ENCODE measurements at places on chromosomes 13 and 19. TPM values are rescaled to one million over a fixed set of nuclear protein-coding genes. Genes with fewer than 3 reads are reported as not detected.
A peak's percentile ranks its signal among the peaks of the same experiment; 100 is the strongest.

The SYNGR4 gene
- not detected for total RNA-seq

DNA sequence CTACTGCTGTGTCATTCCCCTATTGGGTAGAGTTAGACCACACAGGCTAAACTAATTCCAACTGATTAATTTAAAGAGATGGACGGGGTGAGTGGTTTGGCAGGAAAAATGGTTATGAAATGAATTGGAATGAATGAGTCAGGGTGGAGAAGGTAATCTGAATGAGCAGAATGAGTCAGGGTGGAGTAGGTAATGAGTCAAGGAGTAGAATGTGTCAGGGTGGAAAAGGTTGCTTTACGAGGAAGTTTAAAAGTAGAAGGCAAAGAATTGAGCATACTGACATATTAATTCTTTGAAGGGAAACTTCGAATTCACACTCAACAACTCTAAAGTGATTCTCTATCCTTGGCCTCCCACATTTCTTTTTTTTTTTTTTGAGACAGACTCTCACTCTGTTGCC lies 12.7 kb upstream of the ZNF121 start:
- no peak for DNase-seq
- H3K27me3 ChIP-seq, result no peaks in the 10 kb centered on the region
- H3K27ac ChIP-seq, result no peak overlapping the region
- no peaks in the 10 kb centered on the region for H3K36me3 ChIP-seq
- H3K4me1 ChIP-seq, result no peaks in the 10 kb centered on the region

GRCh38 chr13:75945841-75946482 lies 309.8 kb downstream of the LMO7 start:
- no peaks in the 10 kb centered on the region for H3K4me1 ChIP-seq
- no peak for DNase-seq
- H3K36me3 ChIP-seq, result no peaks in the 10 kb centered on the region
- no peaks in the 10 kb centered on the region for H3K27me3 ChIP-seq
- H3K27ac ChIP-seq, result no peak overlapping the region

GRCh38 chr13:31913459-31913858 lies 118.1 kb upstream of the FRY start:
- no peaks in the 10 kb centered on the region for H3K36me3 ChIP-seq
- H3K27me3 ChIP-seq, result no peaks in the 10 kb centered on the region
- H3K27ac ChIP-seq, result no peak overlapping the region
- no peak for DNase-seq

- no peak overlapping the region for H3K4me3 ChIP-seq
- DNase-seq, result no peak
- no peaks in the 10 kb centered on the region for H3K36me3 ChIP-seq
- no peaks in the 10 kb centered on the region for H3K4me1 ChIP-seq
- H3K27ac ChIP-seq, result no peak overlapping the region
Measured at GRCh38 chr19:28642787-28643683, 569.9 kb downstream of the UQCRFS1 start.

DNA sequence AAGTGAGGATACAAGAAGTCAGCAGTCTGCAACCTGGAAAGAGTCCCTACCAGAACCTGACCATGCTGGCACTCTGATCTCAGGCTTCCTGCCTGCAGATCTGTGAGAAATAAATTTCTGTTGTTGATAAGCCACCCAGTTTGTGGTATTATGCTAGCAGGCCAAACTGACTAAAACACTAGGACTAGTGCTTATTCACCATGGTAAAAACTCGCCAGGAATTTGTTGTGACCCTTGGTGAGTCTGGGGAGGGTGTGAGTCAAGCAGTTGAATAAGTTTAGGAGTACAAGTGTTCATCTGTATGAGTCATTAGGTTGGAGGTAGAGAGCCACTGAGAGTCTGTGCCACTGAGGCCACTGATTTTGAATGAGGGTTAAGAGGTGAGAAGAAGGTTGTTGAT lies 3.6 kb downstream of the ZIK1 start:
- H3K27ac ChIP-seq, result no peak overlapping the region
- no peak overlapping the region for H3K4me3 ChIP-seq
- no peaks in the 10 kb centered on the region for H3K27me3 ChIP-seq
- H3K36me3 ChIP-seq, result no peaks in the 10 kb centered on the region
- H3K4me1 ChIP-seq, result peaks cover 9% of the 10 kb centered on the region
- DNase-seq, result no peak

DNA sequence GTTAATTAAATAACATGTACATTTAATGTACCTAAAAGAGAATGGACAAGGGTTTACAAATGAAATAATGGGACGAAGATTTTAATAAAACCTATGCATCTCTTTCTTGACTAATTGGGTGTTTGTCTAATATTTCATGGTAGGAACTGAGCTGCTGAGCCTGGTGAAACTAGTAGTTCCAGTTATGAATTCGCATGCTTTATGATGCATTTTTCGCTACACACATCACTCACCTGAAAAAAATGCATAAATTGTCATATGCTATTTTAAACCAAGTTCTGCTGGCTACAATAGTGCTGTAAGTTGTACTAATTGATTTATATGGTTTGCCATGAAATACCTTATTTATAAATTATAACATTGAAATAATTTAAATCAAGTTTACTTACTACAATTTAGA lies 806.8 kb upstream of the SLITRK5 start:
- no peaks in the 10 kb centered on the region for H3K36me3 ChIP-seq
- DNase-seq, result no peak
- no peaks in the 10 kb centered on the region for H3K4me1 ChIP-seq
- no peak overlapping the region for H3K27ac ChIP-seq

GRCh38 chr13:39461685-39462266 lies 141.2 kb downstream of the LHFPL6 start:
- no peak overlapping the region for H3K27ac ChIP-seq
- H3K4me3 ChIP-seq, result no peak overlapping the region
- no peak for DNase-seq
- no peaks in the 10 kb centered on the region for H3K4me1 ChIP-seq
- no peaks in the 10 kb centered on the region for H3K27me3 ChIP-seq

The MEGF8 gene
- 12.3 TPM for total RNA-seq

The LILRA1 gene
- not detected for total RNA-seq

The CGB1 gene
- not detected for total RNA-seq

GRCh38 chr13:30720172-30720869 lies 15.0 kb upstream of the ALOX5AP start:
- H3K27ac ChIP-seq, result no peak overlapping the region
- no peak overlapping the region for H3K4me3 ChIP-seq
- no peaks in the 10 kb centered on the region for H3K27me3 ChIP-seq
- no peaks in the 10 kb centered on the region for H3K4me1 ChIP-seq
- no peak for DNase-seq

DNA sequence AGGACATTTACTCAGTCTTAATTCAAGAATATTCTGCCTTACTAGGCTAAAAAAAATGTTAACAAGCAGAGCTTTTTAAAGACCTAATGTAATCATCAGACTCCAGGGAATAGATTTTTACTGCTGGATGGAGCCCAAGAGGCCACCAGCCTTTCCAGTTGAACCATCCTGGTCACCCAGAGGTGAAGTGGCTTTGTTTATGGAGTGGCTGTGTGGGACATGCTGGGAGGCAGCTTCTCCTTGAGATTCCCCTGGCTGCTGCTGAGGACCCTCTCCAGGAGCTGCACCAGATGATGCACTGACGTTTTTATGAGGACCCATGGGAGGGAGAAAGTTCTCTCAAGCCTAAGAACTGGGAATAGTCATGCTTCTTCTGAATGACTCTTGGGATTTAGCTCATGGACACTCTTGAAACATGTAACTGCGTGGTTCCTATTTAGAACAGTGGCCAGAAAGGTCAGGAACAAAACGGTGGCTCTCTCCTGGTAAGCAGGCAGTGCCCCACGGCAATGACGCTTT lies 205.9 kb upstream of the MIR17HG start:
- H3K27ac ChIP-seq, result no peak overlapping the region
- no peaks in the 10 kb centered on the region for H3K36me3 ChIP-seq
- no peaks in the 10 kb centered on the region for H3K4me1 ChIP-seq
- no peak for DNase-seq

DNA sequence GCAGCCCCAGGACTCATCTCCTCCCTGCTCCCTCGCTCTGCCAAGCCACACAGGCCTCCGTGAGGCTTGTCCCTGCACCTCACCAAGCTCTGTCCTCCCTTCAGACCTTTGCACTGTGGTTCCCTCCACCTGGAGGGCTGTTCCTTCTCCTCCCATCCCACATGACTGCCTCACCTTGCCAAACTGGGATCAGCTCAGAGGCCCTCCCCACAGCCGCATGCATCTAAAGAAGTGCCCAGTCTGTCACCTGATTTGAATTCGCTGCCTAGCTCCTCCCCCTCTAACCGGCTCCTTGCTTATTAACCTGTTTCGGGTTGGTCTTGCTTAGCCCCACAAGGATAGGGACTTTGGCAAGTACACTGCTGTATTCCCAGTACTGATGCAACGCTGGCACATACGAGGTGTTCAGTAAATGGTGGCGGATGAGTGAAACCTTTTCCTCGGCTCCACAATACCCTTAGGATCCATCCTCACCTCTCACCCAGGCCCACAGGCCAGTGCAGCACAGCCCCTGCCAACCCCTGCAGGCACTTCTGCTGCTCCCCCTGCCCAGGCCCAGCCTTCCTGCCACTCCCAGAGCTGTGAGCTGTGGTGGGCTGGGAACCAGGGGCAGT lies 4.4 kb downstream of the AKT2 start:
- peaks cover 67% of the 10 kb centered on the region for H3K4me1 ChIP-seq
- peak overlapping the region; percentile 47 for H3K4me3 ChIP-seq
- peak overlapping the region; percentile 54 for H3K27ac ChIP-seq
- no peak for DNase-seq
- no peaks in the 10 kb centered on the region for H3K27me3 ChIP-seq

The IZUMO2 gene
- not detected for total RNA-seq

- DNase-seq, result no peak
- H3K4me1 ChIP-seq, result no peaks in the 10 kb centered on the region
- no peak overlapping the region for H3K27ac ChIP-seq
- no peak overlapping the region for H3K4me3 ChIP-seq
Measured at GRCh38 chr13:98921015-98921580, 56.8 kb downstream of the DOCK9 start.

DNA sequence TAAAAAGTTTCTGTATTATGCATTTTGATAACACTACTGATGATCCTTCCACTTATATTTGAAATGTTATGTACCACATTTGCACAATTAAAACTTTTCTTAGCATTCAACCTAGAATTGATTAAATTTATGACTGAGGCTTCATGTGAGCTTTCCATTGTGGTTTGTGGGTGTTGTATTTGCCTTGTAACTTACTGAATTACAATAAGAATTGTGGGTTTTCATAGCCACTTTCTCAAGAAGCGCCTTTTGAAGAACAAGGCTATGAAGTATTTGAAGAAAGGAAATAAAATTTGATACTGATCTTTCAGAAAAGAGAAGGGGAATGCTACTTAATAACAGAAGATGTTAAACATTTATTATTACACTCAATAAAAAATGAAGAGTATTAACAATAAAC lies 7.0 kb upstream of the TEX26 start:
- H3K27me3 ChIP-seq, result no peaks in the 10 kb centered on the region
- H3K36me3 ChIP-seq, result no peaks in the 10 kb centered on the region
- H3K4me1 ChIP-seq, result no peaks in the 10 kb centered on the region
- H3K27ac ChIP-seq, result no peak overlapping the region

GRCh38 chr13:43127827-43128226 lies 104.4 kb downstream of the DNAJC15 start:
- H3K27me3 ChIP-seq, result no peaks in the 10 kb centered on the region
- no peak for DNase-seq
- no peak overlapping the region for H3K4me3 ChIP-seq
- H3K4me1 ChIP-seq, result no peaks in the 10 kb centered on the region
- no peaks in the 10 kb centered on the region for H3K36me3 ChIP-seq

DNA sequence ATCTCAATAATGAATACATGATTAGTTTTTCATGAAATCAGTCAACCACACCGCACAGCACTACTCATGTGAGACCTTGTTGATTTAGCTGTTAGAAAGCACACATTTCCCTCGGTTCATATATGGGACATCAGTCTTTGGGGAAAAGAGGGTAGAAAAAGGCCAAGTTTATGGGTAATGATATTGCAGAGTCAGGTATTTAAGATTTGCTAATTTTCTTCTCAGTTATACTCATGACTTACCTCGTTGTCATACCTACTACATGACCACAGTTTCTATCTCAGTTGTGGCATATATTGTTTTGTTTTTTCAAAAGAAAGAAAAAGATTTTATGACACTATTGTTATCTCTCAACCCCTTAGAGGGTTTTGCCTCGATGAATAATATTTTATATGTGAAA lies 165.6 kb downstream of the POU4F1 start:
- H3K4me3 ChIP-seq, result no peak overlapping the region
- no peak for DNase-seq
- H3K4me1 ChIP-seq, result no peaks in the 10 kb centered on the region

DNA sequence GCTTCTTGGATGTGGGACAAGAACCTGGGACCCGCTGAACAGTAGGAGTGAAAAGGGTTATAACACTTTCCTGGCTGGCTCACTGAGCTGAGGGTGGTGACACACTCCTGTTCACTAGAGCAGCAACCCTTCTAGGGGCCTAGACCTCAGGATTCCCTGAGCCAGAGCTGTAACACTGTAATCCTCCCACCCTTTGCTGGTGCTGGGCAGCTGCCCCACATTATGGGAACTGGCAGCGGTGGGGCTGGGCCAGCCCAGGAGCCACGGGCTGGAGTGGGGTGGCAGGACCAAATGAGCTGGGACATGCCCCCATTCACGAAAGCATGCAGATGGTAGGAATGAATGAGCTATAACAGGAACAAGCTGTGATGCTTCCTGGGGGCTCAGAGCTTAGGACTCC lies 110.6 kb downstream of the B3GLCT start:
- H3K36me3 ChIP-seq, result no peaks in the 10 kb centered on the region
- H3K4me3 ChIP-seq, result no peak overlapping the region
- H3K4me1 ChIP-seq, result no peaks in the 10 kb centered on the region
- no peak for DNase-seq
- H3K27me3 ChIP-seq, result no peaks in the 10 kb centered on the region

DNA sequence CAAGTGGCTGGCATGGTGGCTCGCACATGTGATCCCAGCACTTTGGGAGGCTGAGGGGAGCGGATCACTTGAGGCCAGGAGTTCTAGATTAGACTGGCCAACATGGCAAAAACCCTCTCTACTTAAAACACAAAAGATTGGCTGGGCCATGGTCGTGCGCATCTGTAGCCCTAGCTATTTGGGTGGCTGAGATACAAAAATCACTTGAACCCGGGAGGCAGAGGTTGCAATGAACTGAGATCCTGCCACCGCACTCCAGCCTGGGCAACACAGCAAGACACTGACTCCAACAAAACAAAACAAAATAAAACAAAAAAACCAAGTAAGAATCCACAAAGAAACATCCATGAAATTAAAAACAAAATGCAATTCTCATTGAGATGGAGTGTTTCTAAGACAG lies 630.6 kb downstream of the UQCRFS1 start:
- H3K36me3 ChIP-seq, result no peaks in the 10 kb centered on the region
- DNase-seq, result no peak
- no peak overlapping the region for H3K27ac ChIP-seq
- no peaks in the 10 kb centered on the region for H3K4me1 ChIP-seq
- H3K4me3 ChIP-seq, result no peak overlapping the region
- no peaks in the 10 kb centered on the region for H3K27me3 ChIP-seq

The PNMA8B gene
- total RNA-seq, result 1.7 TPM

Data from Peyer's patch (tissue), 4 donors.